ENCODE measurements at places on chromosomes 5 and 9.
A peak's percentile ranks its signal among the peaks of the same experiment; 100 is the strongest.

DNA sequence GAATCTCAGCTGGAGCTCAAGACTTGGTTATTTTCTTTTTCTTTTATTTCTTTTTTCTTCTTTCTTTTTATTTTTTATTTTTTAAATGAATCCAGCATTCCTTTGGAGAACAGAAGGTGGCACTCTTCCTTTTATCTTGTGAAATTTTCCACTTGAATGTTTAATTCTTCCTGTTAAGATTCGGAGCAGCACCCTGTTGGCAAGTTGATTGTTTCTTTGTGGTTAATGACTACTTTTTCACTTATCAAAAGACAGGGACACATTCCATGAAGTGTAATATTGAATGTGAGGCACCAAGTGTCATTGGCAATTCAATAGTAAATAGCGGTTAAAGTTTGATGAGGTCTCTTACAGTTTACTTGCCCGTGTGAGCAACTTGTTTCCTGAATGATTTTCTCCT, 240.5 kb upstream of the CHD1 start:
- DNase-seq = peak; percentile 39

DNA sequence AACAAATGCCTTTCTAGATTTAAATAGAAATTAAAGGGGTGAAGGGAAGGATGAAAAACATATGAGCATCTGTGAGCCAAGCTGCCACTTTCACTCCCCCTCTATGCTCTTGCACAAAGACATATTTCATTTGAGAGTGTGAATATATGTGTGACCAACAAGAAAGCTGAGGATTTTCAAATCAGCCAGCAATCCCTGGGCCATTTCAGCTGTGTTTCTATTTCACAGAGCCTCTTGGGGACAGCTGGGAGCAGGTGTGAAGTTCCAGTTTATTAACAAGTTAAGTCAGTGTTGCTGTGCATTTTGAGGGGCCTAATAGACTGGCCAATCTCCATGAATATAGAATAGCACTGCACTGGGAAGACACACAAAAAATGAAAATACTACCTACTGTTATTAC, 248.7 kb upstream of the RGMB start:
- no peak for DNase-seq

- no peak for DNase-seq
These were observed 56.6 kb downstream of the RGS3 start for GRCh38 chr9:113520109-113520642.

- DNase-seq = no peak
These were observed 172.4 kb upstream of the STK32A start for GRCh38 chr5:147062427-147062826.

Data from KBM-7 (cell line).